ENCODE measurements at places on chromosomes 4 and X. TPM values are rescaled to one million over a fixed set of nuclear protein-coding genes. Genes with fewer than 3 reads are reported as not detected.

GRCh38 chrX:153673428-153674218 lies at the start of gene PNCK:
TSS of gene PNCK (minus strand) at chrX:153673813. CDS start at chrX:153673076, 737 bp downstream.
- no peak for DNase-seq

DNA sequence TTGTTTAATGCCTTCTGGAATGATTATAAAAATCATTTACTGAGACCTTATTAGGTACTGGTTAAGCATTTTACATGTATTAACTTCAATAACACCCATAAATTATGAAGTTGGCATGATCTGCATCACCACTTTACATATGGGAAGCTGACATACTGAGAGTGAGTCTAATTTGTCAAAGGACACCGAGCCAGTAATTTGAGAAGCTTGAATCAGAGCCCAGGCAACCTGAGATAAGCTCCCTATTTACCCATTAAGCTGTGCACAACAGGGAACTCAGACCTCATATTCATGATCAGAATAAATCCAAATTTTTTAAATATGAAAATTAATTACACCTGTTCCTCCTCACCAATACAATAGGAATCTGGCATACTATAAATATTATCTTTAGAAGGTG lies 247.9 kb upstream of the EPHA5 start:
- no peak for DNase-seq

DNA sequence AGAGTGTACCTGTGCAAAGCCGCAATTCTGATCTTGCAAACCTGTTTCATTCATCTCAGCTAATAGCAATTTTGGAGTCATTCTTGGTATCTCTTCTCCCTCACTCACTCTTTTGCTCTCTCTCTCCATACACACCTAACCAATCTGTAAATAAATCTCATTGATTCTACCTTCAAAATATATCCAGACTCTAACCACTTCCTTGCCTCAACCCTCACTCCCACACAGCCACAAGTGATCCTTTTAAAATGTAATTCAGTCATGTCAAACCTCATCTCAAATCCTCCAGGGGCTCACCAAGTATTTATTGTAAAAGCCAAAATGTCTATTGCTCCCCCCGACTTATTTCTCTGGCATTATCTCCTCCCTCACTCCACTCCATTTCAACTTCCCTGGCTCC lies 51.7 kb upstream of the SLC10A4 start:
- DNase-seq: no peak

Gene SEPSECS
- total RNA-seq: 8.8 TPM

Gene CSAG2
- total RNA-seq: not detected

Gene DDX53
- total RNA-seq: not detected

Gene F8
- 3.4 TPM for total RNA-seq

Gene NKAP
- 8.3 TPM for total RNA-seq
